Ascending aorta (tissue), 2 donors: ENCODE measurements at places on chromosomes 1 and 21. TPM values are rescaled to one million over a fixed set of nuclear protein-coding genes. Genes with fewer than 3 reads are reported as not detected.

- DNase-seq: no peak
These were observed 199.4 kb upstream of the CACYBP start for GRCh38 chr1:174800216-174800851.

DNA sequence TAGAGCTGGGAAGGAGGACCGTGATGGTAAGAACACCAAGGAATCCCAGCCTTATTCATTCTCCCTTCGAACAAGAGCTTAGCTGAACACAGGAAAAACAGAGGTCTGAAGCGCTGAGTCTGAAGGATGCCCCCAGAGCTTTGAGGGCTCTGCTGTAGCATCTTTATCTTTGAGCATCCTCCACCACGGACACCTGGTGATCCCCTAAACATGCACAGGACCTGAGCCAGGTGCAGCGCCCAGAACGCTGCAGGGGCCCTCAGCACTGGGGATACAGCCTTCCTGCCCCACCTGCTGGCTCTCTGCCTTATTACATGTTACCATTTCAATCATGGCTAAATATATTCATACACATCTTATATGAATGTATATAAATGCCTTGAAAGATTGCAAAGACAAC lies 7.7 kb upstream of the GPATCH4 start:
- no peak for DNase-seq

GRCh38 chr1:154707901-154708463 lies 100.0 kb upstream of the ADAR start:
- DNase-seq: no peak

DNA sequence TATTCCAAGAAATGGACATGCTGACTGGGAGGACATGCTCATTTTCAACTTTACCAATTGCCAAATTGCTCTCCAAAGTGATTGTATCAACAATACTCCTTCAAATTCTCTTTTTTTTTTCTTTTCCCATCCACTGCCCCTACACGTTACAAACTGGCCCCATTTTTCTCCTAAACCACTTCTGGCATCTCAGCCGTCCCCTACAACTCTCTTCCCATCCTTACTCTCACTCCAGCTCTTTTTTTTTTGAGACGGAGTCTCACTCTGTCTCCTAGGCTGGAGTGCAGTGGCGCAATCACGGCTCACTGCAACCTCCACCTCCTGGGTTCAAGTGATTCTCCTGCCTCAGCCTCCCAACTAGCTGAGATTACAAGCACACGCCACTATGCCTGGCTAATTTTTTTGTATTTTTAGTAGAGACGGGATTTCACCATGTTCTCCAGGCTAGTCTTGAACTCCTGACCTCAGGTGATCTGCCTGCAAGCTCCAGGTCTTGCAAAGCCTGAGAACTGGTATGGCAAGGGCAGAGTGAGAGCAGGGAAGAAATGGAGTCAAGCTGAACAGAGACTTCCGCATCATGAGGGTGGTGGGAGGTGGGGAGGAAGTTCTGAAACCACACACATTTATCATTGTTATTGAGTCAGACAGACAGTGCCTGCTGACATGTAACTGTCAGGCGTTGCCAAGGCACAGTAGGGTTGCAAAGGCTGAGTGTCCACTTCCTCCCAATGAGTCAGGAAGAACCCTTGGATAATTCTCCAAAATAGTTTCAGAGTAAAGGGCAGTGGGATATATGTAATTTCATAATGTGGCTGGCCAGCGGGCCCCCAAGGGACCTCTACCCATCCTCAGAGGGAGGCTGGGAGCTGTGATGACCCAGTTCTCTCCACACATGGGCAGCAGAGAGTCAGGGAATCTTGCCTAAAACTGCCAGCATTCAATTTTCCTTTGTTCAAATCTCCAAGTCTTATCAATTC lies 17.4 kb downstream of the CELA3A start:
- DNase-seq: peak; percentile 78

DNA sequence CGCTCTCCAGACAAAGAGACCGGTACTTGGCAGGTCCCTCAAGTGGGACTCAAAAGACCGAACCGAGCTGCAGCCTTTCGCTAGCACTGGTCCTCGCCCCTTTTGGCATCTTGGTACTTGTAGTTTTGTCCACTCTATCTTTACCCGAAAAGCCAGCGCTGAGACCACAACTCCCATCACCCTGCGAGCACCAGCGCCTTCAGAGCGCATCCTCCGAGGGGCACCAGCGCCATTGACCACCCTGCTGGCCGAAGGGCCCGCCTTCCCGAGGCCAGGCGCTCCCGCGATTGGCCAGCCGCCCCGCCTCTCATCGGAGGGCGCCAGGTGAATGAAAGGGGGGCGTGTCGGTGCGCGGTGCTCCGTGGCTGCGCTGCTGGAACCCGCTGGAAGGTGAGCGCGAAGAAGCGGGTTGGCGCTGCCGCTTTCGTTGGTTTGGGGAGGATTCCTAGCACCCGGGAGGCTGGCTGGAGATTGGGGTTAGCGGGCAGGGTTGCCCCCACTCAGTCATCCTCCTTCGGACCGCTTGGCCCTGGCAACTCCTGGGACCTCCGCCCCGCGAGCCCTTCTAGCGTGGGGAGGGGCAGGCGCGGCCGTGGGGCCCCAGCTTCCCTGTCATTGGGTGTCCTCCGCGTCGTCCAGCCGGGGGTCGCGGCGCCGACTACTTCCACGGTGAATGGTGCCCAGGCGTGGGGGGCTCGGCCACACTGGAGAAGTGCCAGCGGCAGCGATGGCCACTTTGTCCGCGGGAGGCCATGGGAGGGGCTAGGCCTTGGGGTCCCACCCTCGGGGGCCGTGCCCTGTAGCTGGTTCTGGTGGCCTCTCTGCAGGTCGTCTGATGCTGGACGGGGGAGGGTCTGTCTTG lies at the start of gene ZBTB8B:
ZBTB8B (plus strand) TSS at position 357 of the 862 bp plus-strand sequence. CDS start 5,553 bp downstream, outside the sequence.
- peak; percentile 72 for DNase-seq

- peak; percentile 34 for DNase-seq
These were observed 5.7 kb upstream of the ABCG1 start for GRCh38 chr21:42213082-42213774.

GRCh38 chr1:2310332-2311183 lies 80.8 kb downstream of the MORN1 start:
- no peak for DNase-seq

DNA sequence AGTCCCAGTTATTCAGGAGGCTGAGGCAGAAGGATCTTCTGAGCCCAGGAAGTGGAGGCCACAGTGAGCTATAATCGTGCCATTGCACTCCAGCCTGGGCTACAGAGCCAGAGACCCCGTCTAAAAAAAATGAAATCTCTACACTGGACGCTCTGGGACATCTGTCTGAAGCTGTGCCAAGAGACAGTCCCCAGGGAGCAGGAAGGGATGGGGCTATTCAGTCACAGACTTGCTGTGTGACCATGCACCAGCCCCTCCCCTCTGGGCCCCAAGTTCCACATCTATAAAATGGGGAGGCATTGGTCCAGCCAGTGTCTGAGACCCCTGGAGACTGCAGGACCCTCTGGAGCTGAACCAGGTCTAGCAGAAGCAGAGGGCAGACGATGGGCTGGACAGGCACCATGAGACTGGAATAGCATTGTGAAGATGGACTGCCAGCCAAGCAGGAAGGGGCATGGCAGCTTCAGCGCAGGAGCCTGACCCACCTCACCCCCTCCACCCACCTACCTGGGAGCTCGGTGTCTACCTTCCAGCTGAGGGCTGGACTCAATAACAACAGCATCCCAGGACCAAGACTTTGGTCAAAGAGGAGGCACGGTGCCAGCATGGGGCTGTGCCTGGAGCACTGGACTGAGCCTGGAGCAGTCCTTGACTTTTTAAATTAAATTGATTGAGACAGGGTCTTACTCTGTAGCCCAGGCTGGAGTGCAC lies 1.4 kb downstream of the TMEM54 start:
- DNase-seq: no peak

GRCh38 chr1:116770625-116771024 lies 16.4 kb downstream of the CD2 start:
- DNase-seq: no peak

- no peak for DNase-seq
These were observed 43.1 kb downstream of the DUSP10 start for GRCh38 chr1:221698579-221699349.

DNA sequence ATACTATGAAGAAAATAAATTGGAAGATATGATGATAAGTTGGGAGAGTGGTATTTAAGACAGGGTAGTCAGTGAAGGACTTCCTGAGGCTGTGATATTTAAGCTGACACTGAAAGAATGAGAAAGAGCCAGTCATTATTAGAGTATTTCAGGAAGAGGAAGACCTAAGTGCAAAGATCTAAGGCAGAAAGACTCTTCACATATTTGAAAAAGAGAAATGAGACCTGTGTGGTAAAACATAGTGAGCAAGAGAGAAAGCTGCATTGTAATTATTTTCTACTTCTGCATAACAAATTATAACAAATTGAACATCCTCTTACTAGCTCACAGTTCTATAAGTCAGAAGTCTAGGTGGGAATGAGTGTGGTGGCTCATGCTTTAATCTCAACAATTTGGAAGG lies 34.6 kb upstream of the DOCK7 start:
- DNase-seq: no peak

- no peak for DNase-seq
These were observed 52.8 kb upstream of the LYPLAL1 start for GRCh38 chr1:219120624-219121544.

GRCh38 chr1:97138515-97139032 lies 417.0 kb downstream of the PTBP2 start:
- no peak for DNase-seq

- DNase-seq: no peak
These were observed 10.9 kb downstream of the VWA5B1 start for GRCh38 chr1:20301463-20302107.

GRCh38 chr1:63642901-63643300 lies 49.7 kb downstream of the PGM1 start:
- DNase-seq: no peak

DNA sequence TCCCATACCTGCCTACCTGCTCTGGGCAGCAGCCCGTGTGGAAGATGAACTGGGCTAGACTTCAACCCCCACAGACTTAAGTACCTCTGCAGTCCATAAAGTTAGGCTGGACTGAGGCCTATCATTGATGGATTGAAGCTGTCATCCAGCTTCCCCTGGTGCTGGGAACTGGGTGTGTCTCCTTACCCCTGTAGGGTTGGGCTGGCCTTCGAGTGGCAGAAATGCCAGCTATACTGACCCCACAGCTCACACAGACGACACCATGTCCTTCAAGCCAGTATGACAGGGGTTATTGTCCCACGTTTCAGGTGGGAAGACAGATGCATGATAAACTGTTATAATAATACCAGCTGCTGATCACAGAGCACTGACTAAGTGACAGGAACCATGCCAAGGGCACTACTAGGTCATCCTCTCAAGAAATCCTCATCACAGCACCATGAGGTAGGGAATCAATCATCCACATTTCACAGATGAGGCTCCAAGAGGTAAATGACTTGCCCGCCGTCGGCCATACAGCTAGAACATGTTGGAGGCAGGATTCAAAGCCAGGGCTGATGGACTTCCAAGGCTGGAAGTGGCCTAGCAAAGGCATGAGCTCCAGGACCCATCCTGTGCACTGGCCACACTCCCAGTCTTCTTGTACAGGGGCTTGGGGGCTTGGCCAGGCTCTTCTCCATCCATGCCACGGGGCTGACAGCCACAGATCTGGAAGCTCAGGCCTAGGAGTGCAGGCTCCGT lies at the start of gene BEST4:
BEST4 (minus strand) TSS at position 51 of the 741 bp plus-strand sequence. CDS start 465 bp downstream, outside the sequence.
- no peak for DNase-seq

- DNase-seq: no peak
These were observed 70.6 kb downstream of the SYT6 start for GRCh38 chr1:114082867-114083585.

DNA sequence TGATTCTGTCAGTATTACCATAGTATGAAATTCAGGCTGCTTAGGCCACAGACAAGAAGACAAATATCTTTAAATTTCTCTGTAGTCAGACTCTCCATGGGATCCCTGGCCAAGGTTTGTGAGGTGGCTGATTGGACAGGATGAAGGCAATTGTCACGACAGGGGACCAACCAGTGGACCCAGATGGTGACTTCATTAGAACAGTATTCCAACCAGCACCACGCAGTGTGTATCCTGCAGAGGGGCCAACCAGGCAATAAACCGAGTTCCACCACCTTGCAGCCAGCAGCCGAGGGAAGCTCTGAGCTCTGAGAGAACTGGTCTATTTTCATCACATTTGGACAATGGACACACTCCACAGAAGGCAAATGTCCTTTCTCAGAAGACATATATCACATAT lies 16.1 kb downstream of the DSCAM start:
- no peak for DNase-seq

Gene CAMK2N1
- 1.9 TPM for total RNA-seq

Gene IQCC
- total RNA-seq: not detected

Gene FAM167B
- total RNA-seq: 26.1 TPM

Gene NDC1
- total RNA-seq: 9.3 TPM

Gene KLF17
- total RNA-seq: not detected

Gene ERG
- total RNA-seq: 28.5 TPM

Gene CXADR
- total RNA-seq: 0.32 TPM

Gene KCNE1
- 5.7 TPM for total RNA-seq

Gene GNAI3
- total RNA-seq: 2.8 TPM

Gene CSDE1
- 290 TPM for total RNA-seq

Gene OR14K1
- total RNA-seq: not detected

Gene KIRREL1
- total RNA-seq: 114 TPM

Gene WASF2
- 70.4 TPM for total RNA-seq

Gene LENEP
- total RNA-seq: not detected

Gene ELF3
- 0.96 TPM for total RNA-seq
